ENCODE measurements at places on chromosomes 2 and 18. TPM values are rescaled to one million over a fixed set of nuclear protein-coding genes. Genes with fewer than 3 reads are reported as not detected.

Gene UGT1A6
- total RNA-seq, result not detected

Gene CD8B
- total RNA-seq, result 0.71 TPM

Gene MYO7B
- 0.02 TPM for total RNA-seq

DNA sequence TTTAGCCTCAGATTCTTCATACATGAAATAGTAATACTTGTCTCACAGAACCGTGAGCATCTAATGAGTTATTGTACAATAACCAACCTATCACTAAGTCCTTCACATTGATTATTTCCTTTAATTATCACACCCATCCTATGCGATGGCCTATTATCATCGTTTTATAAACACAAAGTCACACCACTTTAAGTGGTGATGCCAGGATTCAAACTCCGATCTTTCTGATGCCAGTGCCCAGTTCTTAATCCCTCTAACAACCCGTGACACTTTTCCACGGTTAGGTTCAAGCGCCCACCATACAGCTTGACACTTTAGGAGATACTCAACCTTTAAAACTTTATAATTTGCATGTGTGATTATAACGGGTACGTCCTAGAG lies 523 bp upstream of the ALMS1 start:
- DNase-seq, result no peak

- no peak for DNase-seq
Measured at GRCh38 chr2:191183516-191183915, 32.7 kb upstream of the STAT4 start.

All from WTC11 (cell line).